ENCODE measurements at places on chromosomes 16 and 17.

DNA sequence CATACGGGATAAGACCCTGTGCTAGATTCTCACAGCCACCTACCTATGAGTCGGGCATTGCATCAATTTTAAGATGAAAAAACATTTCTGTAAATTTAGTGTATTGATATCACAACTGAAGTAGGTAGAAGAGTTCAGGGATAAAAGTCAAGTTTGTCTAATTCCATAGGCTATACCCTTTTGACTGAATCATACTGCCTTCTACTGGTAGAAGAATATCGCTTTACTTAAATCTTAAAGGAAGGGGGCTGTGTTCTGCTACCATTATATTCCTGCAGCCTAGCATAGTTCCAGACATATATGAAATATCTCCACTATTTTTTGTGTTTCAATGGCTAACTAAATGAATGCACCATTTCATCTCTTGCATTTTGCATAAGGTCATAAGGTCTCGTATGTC, 1128.6 kb downstream of the CDH8 start:
- no peak for DNase-seq

- no peak for DNase-seq
Observed at GRCh38 chr16:15608398-15609285, 34.3 kb downstream of the MARF1 start.

DNA sequence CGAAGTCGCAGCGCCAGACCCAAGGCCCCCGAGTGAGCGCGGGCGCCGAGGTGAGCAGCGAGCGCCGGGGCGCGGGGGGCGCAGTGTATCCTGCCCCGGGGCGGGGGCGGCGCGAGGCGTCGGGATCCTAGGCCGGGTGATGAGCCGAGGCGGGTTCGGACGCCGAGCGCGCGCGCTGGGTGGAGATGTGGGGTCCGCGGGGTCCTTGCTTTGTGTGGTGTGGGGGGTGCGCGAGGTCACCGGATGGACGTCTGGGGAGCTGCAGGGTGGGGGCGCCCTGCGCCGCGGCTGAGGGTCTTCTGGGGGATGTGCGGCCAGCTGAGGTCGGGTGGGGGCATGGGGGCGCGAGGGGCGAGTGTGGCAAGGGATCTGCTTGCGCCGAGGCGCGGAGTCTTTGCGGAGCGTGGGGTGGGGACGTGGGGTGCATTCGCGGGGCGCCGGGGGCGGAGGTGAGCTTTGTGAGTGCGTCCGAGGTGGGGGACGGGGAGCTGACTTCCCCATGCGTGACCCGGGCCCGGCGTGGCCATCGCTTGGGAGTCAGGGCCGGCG, 560 bp downstream of the RAI1 start:
- no peak for DNase-seq

DNA sequence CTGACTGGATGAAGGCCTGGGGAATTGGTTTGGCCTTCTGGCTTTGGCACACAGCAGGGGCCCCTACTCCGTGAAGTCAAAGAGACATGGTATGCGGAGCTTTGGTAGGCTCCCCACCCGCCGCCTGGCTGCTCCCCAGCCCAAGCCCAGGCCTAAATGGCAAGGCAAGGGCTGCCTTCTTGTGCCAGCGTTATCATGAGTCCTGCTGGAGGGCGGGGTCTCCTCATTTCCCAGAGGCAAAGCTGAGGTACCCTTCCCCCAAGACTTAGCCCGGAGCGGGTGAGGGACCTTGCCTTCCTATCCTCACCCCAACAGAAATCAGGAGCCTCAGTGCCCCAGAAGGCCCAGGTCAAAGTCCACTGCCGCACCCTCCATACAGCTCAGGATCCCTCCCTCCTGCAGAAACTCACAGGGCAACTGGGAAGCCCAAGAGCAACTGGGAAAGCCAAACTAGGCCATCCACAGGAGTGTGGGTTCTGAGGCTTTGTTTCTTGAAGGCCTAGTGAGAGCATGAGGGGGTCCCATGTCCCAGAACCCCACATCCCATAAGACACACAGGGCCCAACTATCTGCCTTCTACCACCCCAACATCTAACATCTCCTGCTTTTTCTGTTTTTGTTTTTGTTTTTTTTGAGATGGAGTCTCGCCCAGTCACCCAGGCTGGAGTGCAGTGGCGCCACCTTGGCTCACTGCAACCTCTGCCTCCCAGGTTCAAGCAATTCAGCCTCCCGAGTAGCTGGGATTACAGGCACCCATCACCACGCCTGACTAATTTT, 9.3 kb downstream of the PGAP3 start:
- no peak for DNase-seq

DNA sequence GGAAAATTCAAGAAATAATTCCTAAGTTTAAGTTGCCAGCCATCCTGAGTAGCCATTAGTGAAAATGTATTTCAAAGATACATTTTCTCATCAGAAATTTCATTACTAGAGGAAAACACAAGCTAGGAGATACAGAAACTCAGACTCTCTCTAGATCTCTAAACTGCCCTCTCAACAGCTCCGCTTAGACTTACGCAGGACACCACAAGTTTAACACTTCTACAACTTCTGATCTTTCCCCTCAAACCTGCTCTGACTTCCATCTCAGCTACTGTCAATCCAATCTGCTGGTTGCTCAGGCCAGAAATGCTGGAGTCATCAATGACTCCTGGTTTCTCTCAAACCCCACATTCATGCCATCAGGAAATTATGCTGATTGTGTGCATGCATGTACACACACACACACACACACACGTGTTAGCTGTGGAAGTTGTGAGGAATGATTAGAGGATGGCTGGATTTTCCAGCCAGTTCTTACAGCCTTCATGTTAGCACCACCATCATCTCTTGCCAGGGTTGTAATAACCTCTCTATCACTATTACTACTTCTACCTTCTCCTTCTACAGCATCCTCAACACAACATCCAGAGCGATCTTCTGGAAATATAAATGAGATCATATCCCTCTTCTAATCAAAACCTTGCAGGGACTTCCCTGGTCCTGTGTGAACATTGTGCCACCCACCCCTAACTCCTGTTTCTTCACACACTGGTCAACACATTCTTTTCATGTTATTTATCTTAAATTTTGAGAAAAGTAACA, 47.1 kb downstream of the COX10 start:
- no peak for DNase-seq

DNA sequence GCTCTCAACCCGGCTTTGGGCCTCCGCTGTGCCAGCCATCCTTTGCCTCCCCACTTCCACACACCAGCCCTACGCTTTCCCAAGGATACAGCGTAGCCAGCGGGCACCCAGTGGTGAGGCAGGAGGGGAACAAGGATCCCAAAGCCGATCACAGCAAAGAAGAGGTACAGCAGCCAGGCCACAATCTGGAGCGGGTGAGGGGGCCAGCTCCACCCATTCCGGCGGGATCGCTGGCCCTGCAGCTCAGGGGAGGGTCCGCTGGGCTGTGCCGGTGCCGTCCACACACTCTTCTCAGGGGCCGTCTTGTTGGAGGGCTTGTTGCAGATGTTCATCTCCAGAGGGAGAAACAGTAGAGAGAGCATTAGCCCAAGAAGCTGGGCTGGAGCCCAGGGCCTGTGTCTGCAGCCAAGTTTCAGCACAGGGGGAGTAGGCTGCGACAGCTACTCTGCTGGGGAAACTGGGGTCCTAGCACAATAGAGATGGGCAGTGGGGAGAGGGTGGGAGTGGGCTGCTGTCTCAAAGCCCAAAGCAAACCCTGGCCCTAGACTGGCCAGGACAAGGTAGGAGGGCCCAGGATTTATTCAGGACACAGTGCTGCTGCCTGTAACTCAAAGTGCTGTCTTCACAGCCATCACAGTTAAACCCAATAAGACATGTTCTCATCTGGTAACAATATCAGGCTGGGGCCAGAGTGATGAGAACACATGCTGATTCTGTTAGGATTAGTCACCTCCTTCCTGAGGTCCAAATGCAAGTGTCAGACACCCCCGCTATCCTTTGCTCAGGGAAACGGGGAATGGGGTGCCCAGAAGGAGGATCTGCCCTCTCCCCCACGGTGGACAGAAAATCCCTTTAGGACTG, 9.9 kb downstream of the ZDHHC1 start:
- DNase-seq: no peak

All from tibial artery (tissue), 4 donors.